Activated CD8-positive, alpha-beta T cell treated with anti-CD3 and anti-CD28 coated beads for 36 hours (primary cell): ENCODE measurements at places on chromosomes 7 and 10.
A peak's percentile ranks its signal among the peaks of the same experiment; 100 is the strongest.

DNA sequence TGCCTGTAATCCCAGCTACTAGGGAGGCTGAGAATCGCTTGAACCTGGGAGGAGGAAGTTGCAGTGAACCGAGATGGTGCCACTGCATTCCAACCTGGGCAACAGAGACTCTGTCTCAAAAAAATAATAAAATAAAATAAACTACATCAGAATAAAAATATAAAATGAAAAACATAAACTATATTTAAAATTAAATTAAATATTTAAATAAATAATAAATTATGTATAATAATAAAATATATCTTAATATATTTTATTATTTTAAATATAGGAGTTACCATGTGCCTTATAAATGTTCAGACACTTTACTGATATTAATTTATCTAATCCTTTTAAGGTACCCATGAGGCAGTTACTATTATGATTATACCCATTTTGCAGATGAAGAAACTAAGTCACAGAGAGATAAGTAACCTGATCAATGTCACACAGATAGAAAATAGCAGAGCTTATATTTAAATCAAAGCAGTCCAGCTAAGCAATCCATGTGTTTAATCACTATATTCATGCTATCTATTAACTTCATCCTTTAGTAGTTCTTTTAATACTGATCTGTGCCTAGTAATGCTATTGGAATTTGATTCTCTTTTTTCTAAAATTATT is 30.3 kb upstream of the MET start:
- DNase-seq = no peak

GRCh38 chr7:71886046-71886445 is 526.1 kb downstream of the CALN1 start:
- no peak for DNase-seq

DNA sequence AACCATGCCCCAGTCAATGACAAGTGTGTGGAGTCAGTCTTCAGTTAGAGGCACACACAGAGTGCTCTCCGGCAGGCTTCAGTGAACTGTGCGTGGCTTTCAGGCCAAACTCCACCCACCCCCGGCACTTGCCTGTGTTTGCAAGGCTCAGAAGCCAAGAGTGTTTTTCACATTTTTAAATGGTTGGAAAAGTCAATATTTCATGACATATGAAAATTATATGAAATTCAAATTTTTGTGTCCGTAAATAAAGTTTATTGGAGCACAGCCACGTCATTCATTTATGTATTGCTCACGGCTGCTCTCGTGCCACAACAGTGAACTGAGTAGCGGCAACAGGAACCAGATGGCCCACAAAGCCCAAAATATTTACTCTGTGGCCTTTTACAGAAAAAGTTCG is 104.7 kb downstream of the SFMBT2 start:
- no peak for DNase-seq

- DNase-seq = peak; percentile 89
Measured at GRCh38 chr10:71748671-71749191, 24.6 kb downstream of the VSIR start.

GRCh38 chr10:11197878-11198277 is 180.2 kb downstream of the CELF2 start:
- DNase-seq = no peak

DNA sequence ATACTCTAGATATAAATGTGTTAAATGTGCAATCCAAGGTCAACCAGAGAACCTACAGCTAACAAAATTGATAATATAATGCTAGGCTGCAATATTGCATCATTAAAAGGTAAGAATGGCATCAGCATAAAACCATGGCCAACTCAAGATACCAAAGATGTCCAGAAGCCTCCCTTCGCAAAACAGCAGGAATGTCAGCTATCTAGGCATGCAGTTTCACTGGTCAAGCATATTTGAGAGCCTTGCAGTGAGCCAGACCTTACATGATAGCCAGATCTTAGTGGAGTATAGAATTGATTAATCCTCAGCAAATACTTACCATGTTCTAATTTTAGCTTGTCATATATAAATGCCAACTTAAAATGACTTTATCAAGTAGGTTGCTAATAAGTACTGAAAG is 138.8 kb downstream of the ZEB1 start:
- DNase-seq = no peak

DNA sequence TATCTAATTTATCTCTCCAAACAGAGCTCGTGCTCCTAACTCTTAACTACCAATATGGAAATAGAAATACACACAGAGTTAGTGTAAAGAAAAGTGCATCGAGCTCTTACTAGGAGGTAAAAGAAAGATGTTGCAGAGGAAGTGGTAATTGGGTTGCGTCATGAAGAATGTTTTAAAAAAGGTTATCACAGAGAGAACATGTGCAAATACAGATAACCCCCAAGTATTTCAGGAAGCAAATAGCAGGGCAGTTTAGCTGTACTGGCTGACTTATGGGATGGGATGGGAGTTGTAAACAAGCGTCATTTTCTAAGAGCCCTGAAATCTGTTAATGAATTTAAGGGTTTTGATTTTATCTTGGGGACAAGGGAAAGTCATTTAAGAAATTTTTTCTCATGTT is 153.9 kb downstream of the AGMO start:
- DNase-seq = no peak

- no peak for DNase-seq
Measured at GRCh38 chr7:123998921-123999320, 33.9 kb downstream of the TMEM229A start.

DNA sequence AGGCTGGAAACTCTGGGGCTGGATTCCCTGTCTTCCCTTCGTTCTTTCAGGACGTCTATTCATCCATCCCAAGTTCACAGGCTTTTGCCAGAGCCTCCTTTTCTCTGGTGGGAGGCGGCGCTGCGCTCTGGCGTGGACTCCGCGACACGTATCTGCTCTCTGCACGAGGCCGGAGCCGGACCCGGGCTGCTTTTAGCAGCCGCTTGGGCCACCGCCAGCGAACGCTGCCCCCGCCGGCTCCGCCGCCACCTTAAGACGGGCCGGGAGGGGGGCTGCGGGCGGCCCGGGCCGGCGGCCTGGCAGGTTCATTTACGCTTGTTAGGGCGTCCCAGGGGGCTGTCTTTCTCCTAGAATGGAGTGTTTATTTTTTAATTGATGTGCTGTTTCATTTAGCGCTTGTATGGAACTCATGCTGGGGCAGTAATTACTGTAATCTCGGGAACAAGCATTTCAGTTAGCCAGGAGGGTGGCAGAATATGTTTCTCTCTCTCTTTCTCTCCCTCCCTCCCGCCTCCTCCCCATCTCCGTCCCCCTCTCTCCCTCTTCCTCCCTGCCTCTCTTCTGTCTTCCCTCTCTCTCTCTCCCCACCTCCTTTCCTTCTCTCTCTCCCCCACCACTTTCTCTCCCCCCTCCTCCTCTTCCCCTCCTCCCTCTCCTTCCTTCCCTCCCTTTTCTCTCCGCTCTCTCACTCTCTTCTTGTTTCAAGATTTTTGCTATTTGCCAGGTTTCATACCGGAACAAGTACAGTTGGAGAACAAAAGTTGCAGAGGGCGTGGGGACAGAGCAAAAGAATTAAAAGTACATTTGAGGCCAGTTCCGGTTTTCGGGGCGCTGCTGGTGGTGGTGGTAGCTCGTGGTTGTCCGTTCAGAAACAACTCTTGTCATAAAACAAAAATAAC is 1.3 kb upstream of the FZD8 start:
- peak; percentile 13 for DNase-seq

- DNase-seq = no peak
Measured at GRCh38 chr7:1316086-1316485, 83.4 kb downstream of the UNCX start.

DNA sequence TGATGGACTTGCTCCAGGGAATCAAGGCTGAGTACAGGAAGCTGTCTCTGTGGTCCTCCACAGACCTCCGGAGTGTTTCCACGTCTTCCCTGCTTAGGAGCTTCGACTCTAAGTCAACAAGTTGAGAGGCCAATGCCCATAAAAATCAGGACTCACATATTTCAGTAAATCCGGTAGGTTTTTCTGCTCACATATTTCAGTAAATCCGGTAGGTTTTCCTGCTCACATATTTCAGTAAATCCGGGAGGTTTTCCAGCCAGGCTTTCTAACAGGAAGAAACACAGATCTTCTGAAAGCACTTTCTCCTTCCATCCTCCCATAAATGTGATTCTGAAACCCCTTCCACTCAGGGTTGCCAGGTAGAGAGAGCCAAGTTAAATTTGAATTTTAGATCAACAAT is 340.1 kb upstream of the SHH start:
- DNase-seq = no peak

DNA sequence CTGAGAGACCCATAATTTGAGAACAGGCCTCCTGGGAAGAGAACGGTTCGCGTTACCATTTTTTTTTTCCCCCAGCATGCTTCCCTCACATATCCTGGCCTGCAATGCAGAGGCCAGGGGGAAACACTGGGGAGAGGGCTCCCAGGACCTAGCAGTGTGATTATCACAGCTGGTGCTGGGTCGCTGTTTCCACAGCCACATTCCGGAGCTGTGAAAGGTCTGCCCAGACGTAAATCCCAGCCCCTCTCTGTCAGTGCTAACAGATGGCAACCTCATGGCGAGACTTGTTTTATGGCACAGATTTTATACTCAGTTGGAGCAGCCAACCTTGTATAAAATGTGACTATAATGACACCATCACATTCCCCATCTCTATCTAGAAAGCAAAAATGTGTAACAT is 150.5 kb downstream of the PLXDC2 start:
- no peak for DNase-seq

- no peak for DNase-seq
Measured at GRCh38 chr10:107767185-107767584, 602.7 kb upstream of the SORCS1 start.

GRCh38 chr10:18178854-18179483 is 38.7 kb downstream of the CACNB2 start:
- DNase-seq = no peak

- DNase-seq = no peak
Measured at GRCh38 chr7:4808026-4808425, 32.6 kb downstream of the AP5Z1 start.

DNA sequence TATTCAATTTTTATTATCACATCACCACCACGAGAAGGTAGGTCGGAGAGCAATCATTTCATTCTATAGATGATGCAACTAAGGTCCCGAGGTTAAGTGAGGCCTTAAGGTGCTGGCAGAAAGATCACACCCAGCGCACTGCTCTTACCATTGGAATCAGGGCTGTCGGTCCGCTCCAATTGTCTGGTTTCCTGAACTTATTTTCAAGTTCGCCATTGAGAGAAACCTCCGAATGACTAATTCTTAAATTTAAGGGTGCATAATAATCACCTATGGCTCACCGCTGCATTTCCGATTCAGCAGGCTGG is 625 bp upstream of the GSTO2 start:
- no peak for DNase-seq

GRCh38 chr7:45645141-45645969 is 71.2 kb downstream of the ADCY1 start:
- no peak for DNase-seq

DNA sequence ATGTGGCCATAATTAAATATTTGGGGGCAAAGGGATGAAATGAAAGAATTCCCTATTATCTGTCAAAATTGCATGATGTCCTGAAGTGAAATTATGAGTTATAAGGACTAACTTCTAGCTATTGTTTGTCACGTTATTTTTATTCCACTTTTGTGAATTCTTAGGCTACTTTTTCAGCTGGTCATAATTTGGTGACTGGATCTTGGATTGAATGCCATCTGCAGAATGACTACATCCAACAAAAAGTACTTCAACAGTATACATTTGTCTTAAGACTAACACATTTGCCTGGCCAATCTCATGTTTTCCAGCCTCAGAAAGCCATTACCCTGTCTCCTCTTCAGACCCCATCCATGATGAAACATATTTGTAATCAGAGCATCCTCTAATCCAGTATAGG is 48.1 kb upstream of the WNT16 start:
- DNase-seq = no peak

DNA sequence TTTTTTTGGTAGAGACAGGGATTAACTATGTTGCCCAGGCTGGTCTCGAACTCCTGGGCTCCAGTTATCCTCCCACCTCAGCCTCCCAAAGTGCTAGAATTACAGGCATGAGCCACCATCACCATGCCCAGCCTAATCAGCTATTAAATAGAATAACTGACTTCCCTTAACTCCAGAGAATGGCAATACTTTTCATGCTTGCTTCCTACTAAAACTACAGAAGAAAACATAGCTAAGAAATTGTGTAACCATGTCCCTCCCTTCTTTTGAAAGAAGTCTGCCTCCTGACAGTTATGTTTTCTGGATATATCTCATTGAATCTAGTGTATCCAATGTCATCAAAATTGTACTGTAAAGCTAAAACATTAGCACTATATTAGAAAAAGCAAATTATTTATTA is 95.6 kb downstream of the KMT2C start:
- DNase-seq = no peak

DNA sequence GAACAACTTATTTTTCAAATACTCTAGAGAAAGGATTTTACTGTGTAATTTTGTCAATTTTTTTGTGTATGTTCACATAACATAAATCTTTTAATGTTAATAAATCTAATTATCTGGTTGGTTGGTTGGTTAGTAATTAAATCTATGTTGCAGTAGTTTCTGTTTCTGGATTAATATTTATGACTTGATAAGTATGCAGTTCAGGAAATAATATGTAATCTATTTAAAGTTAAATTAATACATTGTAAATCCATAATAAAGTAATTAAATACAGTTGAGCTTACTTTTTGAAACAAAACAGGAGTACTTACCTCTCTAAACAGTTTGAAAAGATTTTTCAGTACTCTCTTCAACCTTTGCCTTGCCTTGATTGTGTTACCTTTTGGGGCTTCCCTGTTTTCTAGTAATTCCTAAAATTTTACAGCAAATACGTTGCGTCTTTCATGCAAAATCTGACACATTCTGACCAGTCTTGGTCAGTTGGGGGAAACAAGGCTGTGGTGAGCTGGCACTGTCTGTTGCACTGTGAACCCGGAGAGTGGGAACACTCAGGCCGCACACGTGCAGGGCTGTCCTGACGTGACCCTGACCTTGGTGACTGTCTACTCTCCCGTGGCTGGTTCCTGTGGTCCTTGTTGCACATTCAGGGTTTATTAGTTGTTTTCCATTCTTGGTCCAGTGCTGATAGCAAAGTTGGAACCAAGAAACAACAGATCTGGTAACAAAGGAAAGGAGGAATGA is 45.6 kb upstream of the FGL2 start:
- DNase-seq = no peak

- peak; percentile 87 for DNase-seq
Measured at GRCh38 chr7:3461923-3462322, 160.9 kb downstream of the SDK1 start.

DNA sequence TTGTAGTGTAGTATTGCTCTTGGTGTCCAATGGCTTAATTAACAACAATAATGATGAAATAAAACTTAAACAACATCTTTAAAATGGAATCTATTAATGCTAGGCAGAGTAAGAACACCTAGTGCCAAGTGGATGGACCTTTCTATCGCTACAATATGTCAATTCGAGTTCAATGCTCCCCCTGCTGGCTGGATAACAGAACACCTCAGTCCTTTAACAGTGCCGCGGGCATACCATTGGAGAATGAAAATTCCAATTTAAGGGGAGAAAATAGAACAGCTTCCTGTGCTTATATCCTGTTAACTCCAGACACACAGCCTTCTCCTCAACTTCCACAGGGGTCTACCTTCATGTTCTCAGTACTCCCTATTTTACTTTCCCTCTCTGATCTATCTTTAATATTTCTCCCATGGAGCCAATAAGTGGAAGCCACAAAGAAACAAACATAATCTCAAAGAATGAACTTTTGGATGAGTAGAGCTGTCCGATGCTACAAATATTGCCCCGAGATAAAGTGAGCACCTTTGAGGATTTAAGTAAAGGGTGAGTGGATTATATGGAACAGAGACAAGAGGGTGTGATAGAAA is 41.4 kb downstream of the COL1A2 start:
- DNase-seq = peak; percentile 66

GRCh38 chr7:1972744-1973143 is 260.0 kb downstream of the MAD1L1 start:
- DNase-seq = no peak
